ENCODE measurements at places on chromosomes 2 and 18.

- DNase-seq: peak; percentile 75
Observed at GRCh38 chr18:79988451-79989194, at the start of gene TXNL4A. TSS of gene TXNL4A (minus strand) at chr18:79988563. CDS start at chr18:79988392, 171 bp downstream.

- no peak for DNase-seq
Observed at GRCh38 chr2:193482557-193482956, 1287.8 kb upstream of the TMEFF2 start.

GRCh38 chr2:10891390-10891789 lies 20.3 kb upstream of the KCNF1 start:
- no peak for DNase-seq

GRCh38 chr2:26730549-26731344 lies 33.3 kb upstream of the SLC35F6 start:
- DNase-seq: no peak

DNA sequence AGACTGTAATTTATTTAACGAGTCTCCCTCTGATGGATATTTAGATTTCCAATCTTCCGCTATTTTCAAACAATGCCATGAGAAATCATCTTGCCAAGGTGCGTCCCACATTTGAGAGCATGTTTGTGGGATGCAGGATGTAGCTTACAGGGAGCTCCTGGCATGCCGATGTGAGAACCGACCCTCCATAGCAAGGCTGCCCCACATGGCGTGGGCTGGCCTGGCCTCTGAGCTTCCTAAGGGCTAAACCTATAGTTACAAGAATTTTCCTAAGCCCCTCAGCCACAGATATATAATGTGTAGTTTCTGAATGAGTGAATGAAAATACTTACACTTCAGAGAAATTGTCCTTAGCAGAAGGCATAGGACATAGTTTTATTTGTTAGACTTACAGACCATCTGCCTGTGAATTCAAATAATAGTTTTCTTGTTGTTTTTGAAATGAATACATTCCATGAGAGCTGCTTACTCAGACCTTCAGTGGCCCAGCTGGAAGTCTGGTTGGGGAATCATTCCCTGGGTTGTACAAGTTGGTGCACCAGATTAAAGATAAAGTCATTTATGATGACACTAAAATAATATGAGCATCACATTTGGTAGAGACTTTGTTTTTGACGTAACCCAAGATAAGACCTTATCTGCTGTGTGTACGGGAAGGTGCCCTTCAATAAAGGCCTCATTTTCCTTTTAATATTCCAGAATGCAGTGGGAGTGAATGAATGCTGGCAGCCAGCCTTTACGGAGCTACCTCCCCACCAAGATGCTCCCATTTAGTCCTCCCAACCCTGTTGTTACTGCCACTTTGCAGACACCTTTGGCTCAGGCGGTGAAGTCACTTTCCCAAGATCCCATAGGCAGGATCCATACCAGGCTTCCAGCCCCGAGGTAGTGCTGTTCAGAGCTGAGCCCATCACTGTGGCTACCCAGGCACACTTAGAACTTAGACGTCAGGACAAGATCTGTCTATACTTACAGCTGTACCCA lies 107.1 kb downstream of the GLI2 start:
- DNase-seq: no peak

GRCh38 chr2:7598402-7598801 lies 681.2 kb downstream of the RNF144A start:
- DNase-seq: no peak

- DNase-seq: no peak
Observed at GRCh38 chr2:9050122-9050809, 46.8 kb upstream of the MBOAT2 start.

All from NCI-H774 (cell line).